Right renal cortex interstitium (tissue), 3 donors: ENCODE measurements at places on chromosomes 3 and 15. TPM values are rescaled to one million over a fixed set of nuclear protein-coding genes. Genes with fewer than 3 reads are reported as not detected.

DNA sequence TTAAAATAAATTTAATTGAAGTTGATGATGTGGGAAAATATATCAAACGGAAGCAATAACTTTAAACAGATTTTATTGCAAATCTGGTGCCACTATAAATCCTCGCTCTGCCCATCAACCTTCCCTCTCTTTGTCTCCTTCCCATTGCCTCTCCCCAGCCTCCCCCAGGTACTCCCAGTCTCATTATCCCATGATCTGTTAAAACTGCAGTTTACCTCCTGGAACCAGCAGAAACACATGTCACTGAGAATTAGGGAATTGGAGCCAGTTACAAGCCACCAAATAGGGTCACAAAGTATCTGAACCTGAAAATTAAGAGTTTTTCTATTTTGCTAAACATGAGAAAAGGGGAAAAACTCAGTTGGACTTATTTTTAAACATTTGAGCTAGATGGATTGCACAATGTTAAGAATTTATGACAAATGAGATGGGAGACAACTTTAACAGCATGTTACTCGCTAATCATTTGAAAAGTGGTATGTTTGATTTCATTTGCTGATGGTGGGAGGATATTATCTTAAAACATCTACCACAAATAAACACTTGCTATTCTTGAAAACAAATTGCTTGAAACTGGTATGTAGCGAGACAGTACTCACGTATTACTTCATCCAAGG lies 2.4 kb downstream of the PLCH1 start:
- DNase-seq, result no peak

DNA sequence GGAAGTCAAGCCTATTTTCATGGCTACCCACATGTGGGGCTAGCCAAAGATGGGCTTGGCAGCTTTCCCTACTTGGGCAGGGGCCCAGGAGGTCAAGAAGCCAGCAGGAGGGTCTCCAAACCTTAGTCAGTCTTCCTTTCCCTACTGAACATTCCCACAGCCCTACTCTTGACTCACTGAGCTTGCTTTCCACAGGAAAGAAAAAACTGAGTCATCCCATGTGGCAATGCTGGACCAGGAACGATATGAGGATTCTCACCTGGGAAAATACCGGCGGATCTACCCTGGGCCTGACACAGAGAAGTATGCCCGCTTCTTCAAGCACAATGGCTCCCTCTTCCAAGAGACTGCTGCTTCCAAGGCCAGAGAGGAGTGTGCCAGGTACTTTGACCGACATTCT lies 3.7 kb upstream of the NGRN start:
- DNase-seq, result no peak

DNA sequence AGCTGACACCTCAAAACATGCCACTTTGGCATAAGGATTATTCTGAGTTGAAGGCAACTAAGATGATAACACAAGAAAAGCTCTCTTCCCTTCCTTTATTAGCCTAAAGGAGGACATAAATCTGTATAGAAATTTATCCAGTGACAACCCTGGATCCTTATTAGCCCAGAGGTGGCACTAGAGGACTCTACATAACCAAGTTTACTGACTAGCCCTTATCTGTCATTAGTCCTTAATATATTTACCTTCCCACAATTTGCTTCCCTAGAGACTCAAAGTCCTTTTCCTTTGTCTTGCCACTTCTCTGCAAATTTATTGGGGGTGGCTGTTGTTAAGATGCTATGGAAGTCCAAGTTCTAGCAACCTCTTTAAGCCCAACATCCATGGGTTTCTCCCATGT lies 26.7 kb downstream of the CEP70 start:
- DNase-seq, result no peak

The TRPC1 gene
- 9.2 TPM for polyA plus RNA-seq

GRCh38 chr3:71488391-71488809 lies 95.1 kb downstream of the FOXP1 start:
- no peak for DNase-seq

DNA sequence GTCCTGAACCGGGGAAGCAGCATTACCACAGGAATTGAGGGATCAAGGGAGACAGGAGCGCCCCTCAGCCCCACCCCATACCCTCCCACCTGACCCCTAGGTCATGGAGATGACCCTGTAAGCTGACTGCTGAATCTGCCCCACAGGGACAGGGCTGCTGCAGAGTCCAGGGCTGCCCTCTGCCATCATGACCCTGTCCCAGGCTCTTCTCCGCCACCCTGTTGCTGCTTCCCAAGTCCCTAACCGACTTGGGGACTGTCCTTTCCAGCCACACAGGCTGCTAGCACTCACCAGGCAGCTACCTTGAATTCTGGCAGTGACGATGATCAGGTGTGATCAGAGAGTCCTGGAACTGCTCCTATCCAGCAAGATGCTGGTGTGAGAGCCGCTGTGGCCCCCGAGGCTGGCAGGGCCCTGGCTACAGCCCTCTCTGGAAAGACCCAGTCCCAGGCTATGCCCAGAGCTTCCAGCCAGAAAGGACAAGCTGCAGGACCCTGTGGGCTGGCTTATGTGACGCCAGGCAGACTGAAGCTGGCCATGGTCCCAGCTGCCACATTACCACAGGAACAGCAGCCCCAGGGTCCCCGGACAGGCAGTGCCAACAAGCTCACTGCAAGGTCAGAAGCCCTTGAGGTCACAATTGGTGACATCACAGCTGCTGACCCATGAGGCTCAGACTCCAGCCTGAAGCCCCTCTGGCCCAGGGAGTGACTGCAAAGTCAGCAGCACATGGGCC lies at the start of gene C3orf22:
C3orf22 (minus strand) TSS at position 597 of the 736 bp plus-strand sequence. CDS start 5,542 bp downstream, outside the sequence.
- no peak for DNase-seq

The POMGNT2 gene
- polyA plus RNA-seq, result 19.2 TPM

DNA sequence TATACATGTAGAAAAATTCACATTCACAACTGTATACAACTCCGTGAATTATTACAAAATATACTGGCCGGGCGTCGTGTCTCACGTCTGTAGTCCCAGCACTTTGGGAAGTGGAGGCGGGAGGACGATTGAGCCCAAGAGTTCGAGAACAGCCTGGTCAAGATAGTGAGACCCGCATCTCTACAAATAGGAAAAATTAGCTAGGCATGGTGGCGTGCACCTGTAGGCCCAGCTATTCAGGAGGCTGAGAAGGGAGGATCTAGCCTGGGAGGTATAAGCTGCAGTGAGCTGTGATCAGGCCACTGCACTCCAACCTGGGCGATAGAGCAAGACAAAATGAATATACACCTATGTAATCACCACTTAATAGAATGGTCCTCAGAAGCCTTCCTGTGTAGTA lies 1.3 kb downstream of the RAD51 start:
- no peak for DNase-seq

The FGD5 gene
- polyA plus RNA-seq, result 22.7 TPM

The SEMA5B gene
- polyA plus RNA-seq, result 17.5 TPM

The SCAANT1 gene
- not detected for polyA plus RNA-seq
